ENCODE measurements at places on chromosomes 12 and 14.

DNA sequence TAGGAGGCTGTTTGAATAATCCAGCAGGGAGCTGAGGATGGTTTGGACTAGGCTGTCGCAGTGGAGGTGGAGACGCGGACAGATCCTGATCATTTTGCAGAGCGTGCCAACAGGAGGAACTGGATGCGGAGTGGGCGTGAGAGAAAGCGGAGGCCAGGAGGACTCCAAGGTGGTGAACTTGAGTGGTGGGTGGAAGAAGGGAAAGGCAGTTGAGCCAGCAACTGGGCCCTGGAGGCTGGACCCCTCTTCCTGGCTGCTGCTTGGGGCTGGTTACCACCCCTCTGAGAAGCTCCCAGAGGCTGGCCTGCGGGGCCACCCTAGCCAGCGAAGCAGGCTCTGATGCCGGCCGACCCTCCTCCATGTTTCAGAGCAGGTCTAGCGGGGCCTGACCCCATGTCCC is 56.8 kb upstream of the KCNA1 start:
- DNase-seq = no peak

DNA sequence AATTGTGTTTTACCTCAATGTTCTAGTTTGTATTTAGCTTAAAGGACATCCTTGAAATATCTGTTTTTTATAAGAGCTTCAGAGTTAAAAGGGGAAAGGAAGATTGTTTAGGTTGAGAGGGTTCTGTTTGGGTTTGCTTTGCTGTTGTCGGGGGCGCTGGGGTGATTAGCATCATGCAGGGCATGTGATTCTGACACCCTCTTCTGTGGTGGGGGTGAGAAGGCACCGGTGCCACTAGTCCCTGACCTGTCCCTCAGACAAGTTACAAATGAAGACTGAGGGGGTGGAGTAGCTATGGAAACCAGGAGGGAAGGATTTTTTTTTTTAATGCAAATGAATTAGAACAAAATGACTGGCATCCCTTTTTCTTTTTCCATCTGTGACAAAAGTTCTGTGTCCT is 291.3 kb downstream of the RPAP3 start:
- DNase-seq = no peak

DNA sequence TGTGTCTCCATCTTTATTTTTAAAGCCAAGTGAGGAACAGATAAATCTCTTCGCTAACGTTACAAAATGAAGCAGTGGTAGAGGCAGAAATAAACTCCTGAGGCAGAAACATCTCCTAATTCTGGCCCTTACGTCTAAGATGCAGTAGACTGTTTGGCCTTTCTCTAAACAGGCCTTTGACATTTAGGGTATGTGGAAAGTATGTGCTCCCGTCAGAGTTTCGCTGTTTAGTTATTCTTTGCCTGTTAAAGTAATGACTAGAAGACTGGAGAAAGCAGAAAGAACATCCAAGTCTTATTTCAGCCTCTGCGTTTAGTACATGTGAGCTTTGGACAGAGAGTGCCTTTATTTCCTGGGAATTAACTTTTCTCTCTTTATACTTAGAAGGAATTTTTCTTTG is 216.6 kb downstream of the RAD51B start:
- no peak for DNase-seq

DNA sequence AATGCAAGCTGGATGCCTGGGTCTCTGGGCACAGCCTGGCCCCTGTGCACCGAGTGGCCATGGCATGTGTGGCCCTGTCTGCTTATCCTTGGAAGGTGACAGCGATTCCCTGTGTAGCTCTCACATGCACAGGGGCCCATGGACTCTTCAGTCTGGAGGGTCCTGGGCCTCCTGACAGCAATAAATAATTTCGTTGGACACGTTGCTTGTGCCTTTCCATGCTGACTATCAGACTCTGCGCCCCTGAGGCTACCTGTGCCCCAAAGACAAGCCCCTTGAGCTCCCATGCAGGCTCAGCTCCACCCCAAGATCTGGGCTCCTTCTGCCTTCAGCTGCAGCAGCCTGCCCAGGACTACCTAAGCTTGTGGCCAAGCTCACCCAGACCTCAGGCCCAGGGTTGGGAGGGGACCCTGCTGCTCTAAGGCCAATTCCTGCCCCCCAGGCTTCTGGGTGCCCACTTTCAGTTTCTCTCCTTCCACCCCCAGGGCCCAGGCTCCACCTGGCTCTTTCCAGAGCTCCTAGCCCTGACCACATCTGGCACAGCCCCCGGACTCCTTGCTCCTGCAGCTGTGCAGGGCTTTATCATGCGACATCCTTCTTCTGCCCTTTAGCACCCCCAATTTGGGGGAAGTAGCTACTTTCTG is 11.8 kb downstream of the SERPINA3 start:
- no peak for DNase-seq

DNA sequence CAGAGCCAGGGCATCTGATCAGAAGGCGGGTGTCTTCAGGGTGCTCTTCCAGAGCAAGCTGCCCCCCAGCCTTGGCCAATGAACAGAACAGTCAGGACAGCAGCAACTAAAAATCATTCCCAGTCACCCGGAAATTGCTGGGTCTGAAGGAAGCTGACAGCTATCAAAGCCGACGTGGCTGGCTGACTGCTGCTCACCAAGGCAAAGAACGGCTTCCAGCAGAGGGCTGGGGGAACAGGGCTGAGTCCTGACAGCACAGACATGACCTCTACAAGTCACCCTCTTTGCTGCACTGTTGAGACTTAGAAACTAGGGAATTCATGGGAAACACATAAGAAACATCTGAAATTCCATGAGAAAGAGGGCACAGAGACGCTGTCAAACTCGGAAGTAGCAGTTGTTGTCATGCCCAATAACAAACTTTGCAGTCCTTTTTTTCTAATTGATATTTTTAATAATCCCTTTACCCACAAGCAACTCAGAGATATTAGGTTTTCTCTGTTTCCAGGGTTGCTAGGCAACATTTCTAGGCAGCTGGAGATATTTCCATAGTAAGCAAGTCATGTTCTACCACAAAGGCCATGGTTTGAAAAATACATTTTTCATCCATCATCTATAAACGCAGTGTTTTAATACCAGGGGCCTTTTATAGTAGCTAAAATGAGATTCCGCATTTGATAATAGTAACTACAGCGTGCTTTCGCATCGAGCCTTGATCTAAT is 365.2 kb downstream of the SEC23A start:
- no peak for DNase-seq

DNA sequence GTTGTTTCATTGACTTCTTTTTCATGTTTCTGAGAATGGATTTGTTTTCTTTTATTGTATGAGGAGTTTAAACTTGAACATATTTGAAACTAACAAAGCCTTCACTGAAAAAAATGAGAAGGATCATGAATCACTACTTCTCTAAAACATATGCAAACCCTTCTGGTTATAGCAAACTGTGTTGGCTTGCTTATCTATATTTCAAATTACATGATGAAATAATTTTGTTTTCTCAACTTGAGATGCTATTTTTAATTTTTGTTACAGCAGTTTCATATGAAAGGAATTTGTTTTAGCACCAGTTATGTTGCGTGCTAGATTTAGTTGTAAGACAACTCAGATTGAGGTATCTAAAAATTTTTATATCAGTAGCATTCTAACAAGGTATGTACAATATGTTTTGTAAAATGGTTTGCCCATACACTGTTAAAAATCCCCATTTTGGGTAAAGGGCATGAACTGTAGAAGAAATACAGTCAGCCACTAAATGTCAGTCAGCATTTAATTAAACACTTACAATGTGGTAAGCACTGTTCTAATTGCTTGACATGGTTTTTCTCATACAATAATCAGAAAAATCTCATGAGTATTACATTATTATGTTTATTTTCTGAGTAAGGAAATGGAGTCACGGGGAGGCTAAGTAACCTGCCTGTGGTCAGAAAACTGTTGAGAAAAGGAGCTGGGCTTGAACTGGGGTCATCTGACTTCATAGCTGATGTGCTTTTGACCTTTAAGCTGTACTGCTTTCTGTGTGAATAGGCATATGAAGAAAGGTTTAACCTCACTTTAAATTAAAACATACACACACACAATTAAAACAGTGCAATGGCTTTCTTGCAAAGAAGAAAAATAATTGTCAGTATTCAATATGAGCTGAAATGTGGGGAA is 105.7 kb downstream of the PLEKHA5 start:
- no peak for DNase-seq

DNA sequence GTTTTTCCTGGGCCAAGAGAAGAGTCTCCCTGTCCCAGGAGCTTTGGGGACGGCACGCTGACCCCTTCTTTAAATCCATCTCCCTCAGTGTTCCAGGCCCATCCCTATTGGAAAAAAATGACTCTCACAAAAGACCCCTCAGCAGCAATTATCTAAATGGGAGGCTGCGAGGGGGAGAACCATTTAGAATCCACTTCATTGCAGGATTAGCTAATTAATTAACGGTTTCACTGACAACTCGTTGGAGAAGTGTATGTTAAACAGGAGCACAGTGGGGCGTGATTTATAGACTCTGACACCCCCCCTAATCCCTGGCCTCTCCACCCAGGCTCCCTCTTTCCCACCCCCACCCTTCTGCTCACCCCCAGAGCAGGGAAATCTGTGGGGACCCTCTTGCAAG is 162.8 kb upstream of the LHX5 start:
- DNase-seq = no peak

DNA sequence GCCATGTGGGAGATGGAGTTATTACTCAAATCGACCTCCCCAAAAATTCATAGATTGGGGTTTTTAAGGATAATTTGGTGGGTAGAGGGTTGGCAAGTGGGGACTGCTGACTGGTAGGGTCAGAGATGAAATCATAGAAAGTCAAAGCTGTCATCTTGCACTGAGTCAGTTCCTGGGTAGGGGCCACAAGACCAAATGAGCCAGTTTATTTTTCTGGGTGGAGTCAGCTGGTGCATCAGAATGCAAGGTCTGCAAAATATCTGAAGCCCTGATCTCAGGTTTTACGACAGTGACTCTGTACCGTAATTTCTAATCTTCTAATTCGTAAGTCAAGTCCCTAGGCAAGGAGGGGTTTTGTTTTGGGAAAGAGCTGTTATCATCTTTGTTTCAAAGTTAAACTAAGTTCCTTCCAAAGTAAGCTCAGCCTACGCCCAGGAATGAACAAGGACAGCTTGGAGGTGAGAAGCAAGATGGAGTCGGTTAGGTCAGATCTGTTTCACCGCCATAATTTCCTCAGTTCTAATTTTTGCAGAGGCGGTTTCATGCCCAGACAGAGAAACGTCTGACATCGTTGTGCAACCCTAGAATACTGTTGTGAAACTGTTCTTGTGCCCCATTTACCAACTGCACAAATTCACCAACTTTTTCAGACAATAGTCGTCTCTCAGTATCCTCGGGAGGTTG is 104.5 kb upstream of the SFSWAP start:
- DNase-seq = no peak

DNA sequence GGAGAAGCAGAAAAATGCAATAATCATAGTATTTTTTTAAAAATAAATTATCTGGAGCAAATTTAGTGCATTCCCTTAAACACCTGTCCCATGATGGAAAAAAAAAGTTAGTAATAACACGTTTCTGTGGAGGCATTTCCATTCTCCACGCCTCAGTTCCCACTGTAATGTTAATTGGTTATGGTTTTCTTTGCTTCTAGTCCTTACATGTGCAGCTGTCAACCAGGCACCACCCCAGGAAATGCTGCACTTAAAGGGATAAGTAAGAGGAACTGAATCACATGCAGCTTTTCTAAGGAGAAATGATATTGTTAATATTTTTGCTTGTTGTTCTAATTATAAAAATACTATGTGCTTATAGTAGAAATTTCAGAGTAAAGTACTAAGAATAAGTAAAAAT is 240.3 kb downstream of the ZFP36L1 start:
- no peak for DNase-seq

DNA sequence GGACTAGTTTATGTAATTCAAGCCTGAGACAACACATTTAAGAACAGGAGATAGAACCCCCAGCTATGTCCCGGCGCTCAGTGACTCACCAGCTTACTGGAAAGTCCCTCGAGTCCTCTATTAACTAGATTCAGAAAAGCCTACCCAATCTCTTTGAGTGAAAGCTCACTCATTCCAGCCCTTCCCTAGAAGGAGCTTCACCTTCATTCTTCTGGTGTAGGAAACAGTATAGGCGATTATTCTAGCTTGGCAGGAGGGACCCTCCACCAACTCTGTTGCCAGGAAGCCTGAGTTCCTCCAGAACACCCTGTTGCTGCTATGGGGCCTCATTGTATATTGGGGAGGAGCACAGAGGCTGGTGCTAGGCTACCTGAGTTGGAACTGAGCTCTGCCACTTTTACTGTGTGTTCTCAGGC is 57.2 kb upstream of the AEBP2 start:
- no peak for DNase-seq

GRCh38 chr14:99675382-99675835 is 8.7 kb upstream of the CYP46A1 start:
- no peak for DNase-seq

DNA sequence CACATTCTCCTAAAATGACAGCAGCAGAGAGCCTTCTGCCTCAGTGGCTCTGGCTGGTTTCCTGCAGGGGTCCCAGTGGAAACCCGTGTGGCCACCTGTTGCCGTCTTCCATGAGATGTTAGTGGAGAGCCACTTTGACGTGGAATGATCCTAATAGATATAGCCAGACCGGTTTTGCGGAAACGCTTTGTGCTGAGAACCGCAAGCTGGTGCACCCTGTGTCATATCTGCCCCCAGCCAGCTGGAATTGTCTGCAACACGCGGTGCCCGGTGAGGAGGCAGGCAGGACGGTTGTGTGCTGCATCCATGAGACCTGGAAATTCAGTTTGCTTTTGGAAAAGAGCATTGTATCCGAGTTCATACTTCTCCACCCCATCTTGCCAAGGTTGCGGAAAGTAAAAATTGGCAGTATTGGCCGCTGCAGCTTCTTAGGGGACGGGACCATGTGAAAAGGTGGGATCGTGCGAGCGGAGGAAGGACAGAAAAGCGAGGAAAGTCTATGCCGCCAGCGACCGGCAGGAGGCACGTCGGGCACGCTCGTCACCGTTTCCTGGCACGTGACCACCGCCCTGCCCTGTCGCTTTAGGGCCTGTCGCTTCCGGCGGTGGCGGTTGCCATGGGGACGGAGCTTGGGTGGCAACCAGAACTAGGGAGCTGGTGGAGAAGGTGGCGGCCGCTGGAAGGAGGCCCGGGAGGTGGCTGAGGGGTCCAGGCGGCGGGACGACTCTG is at the start of gene CFAP251:
CFAP251 (plus strand) TSS at position 643 of the 729 bp plus-strand sequence. CDS start 2,714 bp downstream, outside the sequence.
- DNase-seq = peak; percentile 73

- no peak for DNase-seq
Measured at GRCh38 chr14:102998393-102998792, 59.0 kb downstream of the CDC42BPB start.

DNA sequence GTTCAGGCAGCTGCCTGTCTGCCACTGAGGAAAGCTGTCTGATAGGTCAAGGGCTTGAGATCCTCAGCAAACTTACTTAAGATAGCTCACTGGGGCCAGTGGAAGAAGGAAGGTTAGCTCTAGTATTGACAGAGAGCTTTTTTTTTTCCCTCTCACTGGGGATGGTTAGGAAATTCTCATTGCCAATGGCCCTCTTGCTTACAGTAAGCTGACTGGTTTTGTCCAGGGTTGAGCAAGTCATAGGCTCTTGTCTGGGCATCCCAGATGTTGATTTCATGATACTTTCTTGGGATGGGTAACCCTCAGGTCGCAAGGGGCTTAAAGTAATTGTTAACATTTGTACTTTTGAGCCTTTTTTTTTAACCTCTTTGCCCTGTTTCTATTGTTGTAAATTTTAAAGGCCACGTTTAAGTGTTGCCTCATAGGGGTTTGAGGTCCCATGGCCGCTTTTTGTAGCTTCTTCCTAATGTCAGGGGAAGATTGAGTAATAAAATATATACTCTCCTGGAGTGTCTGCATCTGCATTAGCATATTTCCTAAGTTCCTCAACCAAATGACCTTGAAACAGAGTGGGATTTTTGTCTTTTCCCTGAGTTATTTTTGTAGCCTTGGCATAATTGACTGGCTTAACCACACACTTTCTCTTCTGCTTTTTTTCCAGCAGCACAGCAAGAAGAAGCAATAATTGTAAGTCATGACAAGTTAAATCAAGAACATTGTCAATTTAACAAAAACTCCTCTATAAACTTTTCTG is 716.0 kb downstream of the LRFN5 start:
- DNase-seq = no peak

- DNase-seq = no peak
Measured at GRCh38 chr14:24885410-24885913, 164.5 kb downstream of the STXBP6 start.
